ENCODE measurements at places on chromosomes 7 and 10. TPM values are rescaled to one million over a fixed set of nuclear protein-coding genes. Genes with fewer than 3 reads are reported as not detected.

DPYSL4 gene
- 0.14 TPM for total RNA-seq

SORCS1 gene
- not detected for total RNA-seq

DENND2A gene
- 0.42 TPM for total RNA-seq

COMTD1 gene
- total RNA-seq = 57.6 TPM

DGKB gene
- total RNA-seq = not detected

ZNF804B gene
- not detected for total RNA-seq

Data from airway epithelial cell (primary cell).